ENCODE measurements at places on chromosomes 2 and 18.

DNA sequence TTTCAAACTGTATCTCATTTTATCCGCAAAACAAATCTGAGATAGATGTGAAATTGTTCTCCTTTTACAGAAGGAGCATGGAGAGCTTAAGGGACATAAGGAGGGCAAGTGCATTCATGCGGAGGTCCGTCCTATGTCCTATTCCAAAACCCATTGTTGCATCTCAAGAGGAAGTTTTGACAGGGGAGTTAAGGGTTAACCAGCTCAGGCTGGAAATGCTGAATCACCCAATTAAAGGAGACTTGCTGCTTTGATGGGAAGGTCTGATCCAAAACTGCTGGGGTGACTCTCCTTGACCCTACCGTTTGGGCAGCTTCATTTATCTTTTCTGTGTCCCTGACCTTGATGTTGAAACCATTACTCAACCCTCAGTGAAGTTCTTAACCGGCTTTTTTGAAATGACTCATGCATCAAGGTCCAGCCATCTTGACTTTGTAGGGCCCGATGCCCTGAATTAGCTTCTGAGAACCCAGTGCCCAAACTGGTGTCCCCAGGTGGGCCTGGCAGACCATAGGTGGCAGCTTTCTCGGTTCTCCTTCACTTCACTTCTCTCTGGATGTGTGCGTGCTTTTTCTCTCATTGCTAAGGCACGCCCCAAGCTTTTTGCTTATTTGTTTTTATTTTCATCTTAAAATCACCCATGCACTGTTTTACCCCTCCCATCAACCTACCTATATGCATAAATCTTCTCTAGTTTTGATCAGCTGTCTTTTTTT lies 15.9 kb upstream of the TXNDC2 start:
- no peak overlapping the region for H3K4me3 ChIP-seq
- H3K27me3 ChIP-seq, result no peaks in the 10 kb centered on the region
- no peak overlapping the region for H3K27ac ChIP-seq
- H3K36me3 ChIP-seq, result no peaks in the 10 kb centered on the region
- DNase-seq, result no peak
- H3K4me1 ChIP-seq, result no peaks in the 10 kb centered on the region

GRCh38 chr2:128410035-128410757 lies 91.5 kb upstream of the HS6ST1 start:
- no peaks in the 10 kb centered on the region for H3K4me1 ChIP-seq
- H3K4me3 ChIP-seq, result no peak overlapping the region
- peaks cover 19% of the 10 kb centered on the region for H3K27me3 ChIP-seq

DNA sequence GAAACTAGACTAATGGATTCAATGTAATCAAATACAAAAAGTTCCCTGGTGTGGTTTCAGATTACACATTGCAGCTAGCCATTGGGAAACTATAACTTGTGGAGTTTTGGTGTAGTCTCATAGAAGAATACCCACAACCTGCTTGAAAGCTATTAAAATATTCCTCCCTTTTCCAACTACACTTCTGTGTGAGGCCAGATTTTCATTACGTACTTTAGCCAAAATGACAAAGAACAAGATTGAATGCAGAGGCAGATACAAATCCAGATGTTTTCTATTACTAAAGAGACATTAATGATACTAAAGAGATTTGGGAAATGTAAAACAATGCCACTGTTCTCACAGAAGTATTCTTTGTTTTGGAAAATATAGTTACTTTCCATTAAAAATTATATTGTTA lies 128.7 kb upstream of the SLC35G4 start:
- H3K36me3 ChIP-seq, result no peaks in the 10 kb centered on the region
- H3K27me3 ChIP-seq, result no peaks in the 10 kb centered on the region
- no peak for DNase-seq

DNA sequence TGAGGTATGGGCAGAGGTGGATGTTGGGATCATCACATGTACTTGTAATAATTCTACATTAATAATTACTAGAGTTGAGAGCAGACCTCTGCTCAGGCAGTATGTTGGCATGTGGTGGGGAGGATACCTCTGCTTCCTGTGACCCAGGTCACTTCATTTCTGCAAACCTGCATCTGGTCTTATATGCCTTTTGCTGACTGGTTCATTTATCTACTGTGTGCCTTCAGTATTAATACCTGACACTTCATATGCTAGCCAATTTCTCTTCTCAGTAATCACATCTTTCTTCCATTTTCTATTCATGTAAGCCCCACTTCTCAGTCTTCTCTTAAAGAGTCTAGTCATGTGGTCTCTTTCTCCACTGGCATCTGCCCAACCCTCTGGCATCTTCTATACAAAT lies 41.1 kb upstream of the DLX2 start:
- H3K4me3 ChIP-seq, result no peak overlapping the region
- DNase-seq, result no peak
- no peaks in the 10 kb centered on the region for H3K4me1 ChIP-seq
- no peaks in the 10 kb centered on the region for H3K27me3 ChIP-seq
- no peak overlapping the region for H3K27ac ChIP-seq
- no peaks in the 10 kb centered on the region for H3K36me3 ChIP-seq

GRCh38 chr18:13361431-13361830 lies 142.9 kb downstream of the LDLRAD4 start:
- H3K27me3 ChIP-seq, result no peaks in the 10 kb centered on the region
- no peaks in the 10 kb centered on the region for H3K36me3 ChIP-seq
- H3K4me1 ChIP-seq, result no peaks in the 10 kb centered on the region
- no peak for DNase-seq
- no peak overlapping the region for H3K4me3 ChIP-seq

GRCh38 chr2:171952276-171952675 lies 30.0 kb downstream of the HAT1 start:
- no peak for DNase-seq
- H3K4me3 ChIP-seq, result no peak overlapping the region
- H3K36me3 ChIP-seq, result peaks cover 21% of the 10 kb centered on the region
- H3K27ac ChIP-seq, result no peak overlapping the region
- no peaks in the 10 kb centered on the region for H3K27me3 ChIP-seq

DNA sequence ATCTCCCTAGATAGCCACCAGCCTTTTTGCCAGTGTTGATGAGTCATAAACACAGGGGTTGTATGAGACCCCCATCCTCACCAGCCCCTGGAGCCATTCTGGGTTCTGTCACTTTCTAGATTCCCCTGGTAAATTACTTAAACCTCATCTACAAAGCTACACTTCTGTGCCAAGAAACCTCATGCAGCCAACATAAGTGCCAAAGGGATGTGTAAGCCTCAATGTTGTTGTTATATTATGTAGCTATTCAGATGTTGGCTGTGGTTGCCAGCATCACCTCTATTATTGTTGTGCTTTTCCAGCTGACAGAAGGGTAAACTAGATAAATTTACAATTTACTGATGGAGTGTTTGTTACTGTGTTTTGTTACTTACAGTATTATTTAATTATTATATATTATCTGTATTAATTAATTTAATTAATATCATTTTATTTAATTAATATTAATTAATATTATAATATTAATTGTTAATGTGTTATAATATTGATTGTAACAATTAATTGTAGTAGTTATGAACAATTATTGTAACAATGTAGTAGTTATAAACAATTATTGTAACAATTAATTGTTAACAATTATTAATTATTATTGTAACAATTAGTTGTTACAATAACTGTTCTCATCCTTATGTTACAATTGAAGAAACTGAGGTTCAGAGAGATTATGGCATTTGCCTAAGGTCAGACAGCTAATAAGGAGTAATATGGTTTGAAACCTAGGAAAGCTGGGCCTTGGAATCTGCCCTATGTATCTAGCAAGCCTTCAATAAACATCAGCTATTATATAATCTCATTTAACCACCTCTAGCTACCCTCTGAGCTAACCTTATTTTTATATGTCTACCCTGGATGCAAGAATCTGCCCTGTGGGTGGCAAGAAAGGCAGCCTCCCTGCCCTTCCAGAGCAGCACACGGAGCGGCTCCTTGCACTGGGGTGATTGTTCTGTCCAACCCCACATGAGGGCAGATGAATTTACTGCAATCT lies 36.1 kb downstream of the PSTPIP2 start:
- no peak overlapping the region for H3K27ac ChIP-seq
- no peak for DNase-seq
- no peaks in the 10 kb centered on the region for H3K27me3 ChIP-seq
- peaks cover 4% of the 10 kb centered on the region for H3K4me1 ChIP-seq

- H3K27me3 ChIP-seq, result no peaks in the 10 kb centered on the region
- no peaks in the 10 kb centered on the region for H3K36me3 ChIP-seq
- H3K4me3 ChIP-seq, result no peak overlapping the region
- H3K27ac ChIP-seq, result no peak overlapping the region
- no peaks in the 10 kb centered on the region for H3K4me1 ChIP-seq
Measured at GRCh38 chr18:55462652-55463051, 125.3 kb downstream of the TCF4 start.

DNA sequence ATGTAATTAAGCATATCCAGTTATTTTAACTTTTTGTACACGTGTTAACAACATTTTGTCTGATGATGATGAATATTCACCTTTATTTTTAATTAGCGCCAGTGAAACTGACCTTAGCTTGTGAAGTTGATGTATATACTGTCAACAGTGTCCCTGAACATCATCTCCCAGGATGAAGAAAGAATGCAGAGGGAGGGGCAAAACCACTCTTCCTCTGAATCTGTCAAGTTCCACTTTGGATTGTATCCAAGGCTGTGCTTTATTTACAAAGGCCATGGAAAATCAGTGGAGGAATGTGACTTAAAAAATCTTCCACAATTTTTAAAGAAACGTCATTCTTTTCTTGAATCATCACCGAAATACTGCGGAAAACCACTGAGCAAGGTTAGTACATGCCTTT lies 4.5 kb upstream of the RMDN2 start:
- H3K4me1 ChIP-seq, result peaks cover 2% of the 10 kb centered on the region
- no peaks in the 10 kb centered on the region for H3K36me3 ChIP-seq
- H3K27ac ChIP-seq, result no peak overlapping the region
- no peak overlapping the region for H3K4me3 ChIP-seq
- DNase-seq, result no peak
- no peaks in the 10 kb centered on the region for H3K27me3 ChIP-seq

DNA sequence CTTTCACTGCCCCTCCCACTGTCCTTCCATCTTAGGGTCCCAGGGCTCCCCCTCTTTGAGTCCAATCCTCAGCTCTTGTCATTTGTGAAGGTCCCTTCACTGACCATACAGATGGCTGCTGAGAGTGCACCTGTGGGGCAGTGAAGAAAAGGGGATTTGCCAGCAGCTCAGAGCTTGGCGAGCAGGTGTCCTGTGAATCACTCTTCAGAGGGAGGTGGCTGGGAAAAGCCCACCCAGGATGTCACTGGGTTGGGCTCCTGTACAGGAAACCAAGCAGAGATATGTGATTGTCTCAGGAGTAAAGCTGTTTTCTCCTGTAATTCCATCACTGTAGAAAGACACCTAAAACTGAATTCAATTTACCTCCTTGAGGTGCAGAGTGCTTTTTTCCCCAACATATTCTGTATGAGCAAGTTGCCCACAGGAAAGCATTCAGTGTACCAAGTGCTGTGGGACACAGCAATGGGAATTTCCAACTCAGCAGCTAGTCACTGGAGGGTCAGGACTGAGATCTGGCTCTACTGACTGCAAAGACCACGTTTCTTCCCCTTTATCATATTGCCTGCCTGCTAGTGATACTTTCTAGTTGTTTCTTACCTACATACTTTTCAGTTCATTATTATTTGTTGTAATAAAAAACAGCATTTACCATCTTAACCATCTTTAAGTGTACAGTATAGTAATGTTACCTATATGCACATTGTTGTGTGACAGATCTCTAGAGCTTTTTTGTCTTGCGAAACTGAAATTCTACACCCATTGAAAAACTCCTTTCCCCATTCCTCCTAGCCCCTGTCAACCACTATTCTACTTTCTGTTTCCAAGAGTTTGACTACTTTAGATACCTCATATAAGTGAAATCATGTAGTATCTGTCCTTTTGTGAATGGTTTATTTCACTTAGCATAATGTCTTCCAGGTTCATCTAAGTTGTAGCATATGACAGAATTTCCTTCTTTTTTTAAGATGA lies 239.1 kb downstream of the TSN start:
- DNase-seq, result no peak
- no peak overlapping the region for H3K27ac ChIP-seq
- no peaks in the 10 kb centered on the region for H3K36me3 ChIP-seq
- no peak overlapping the region for H3K4me3 ChIP-seq
- peaks cover 9% of the 10 kb centered on the region for H3K27me3 ChIP-seq
- no peaks in the 10 kb centered on the region for H3K4me1 ChIP-seq

DNA sequence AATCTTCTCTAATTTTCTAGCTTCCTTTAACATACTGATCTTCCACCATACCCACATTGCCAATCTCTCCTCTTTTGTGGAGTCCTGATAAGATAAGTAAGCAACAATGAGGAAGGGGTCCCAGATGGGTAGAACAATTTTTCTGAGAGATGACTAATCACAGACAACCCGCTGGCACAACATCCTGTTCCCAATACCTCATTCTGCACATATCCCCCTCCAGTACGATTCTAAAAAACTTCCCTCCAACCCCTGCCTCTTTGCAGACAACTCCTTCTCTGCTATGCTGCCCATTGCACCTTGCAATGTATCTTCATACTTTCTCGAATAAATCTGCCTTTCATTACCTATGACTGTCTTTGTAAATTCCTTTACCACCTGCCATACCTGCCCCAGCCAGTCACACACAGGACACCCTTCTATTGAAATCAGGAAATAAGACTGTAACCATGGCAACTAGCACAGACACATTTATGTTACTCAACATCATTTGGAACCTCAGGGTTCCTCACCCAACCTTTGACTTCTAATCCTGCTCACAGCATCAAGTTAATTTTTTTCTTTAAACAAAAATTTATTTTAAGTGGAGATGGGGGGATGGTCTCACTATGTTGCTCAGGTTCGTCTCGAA lies 7.4 kb upstream of the EXOC6B start:
- H3K27me3 ChIP-seq, result peaks cover 5% of the 10 kb centered on the region
- no peak for DNase-seq
- H3K36me3 ChIP-seq, result no peaks in the 10 kb centered on the region
- no peak overlapping the region for H3K4me3 ChIP-seq
